ENCODE measurements at places on chromosomes 3 and 15. TPM values are rescaled to one million over a fixed set of nuclear protein-coding genes. Genes with fewer than 3 reads are reported as not detected.

The PRICKLE2 gene
- 0.15 TPM for total RNA-seq

The OXSR1 gene
- total RNA-seq, result 62.3 TPM

The MORC1 gene
- total RNA-seq, result 0.12 TPM

The TRPM1 gene
- total RNA-seq, result not detected

The TM6SF1 gene
- total RNA-seq, result 0.42 TPM

The ZPLD1 gene
- total RNA-seq, result not detected

The ALPK3 gene
- total RNA-seq, result 0.22 TPM

The PROS1 gene
- 0.81 TPM for total RNA-seq

The TRMT10C gene
- 29.4 TPM for total RNA-seq

The MFGE8 gene
- total RNA-seq, result 149 TPM

The CPA3 gene
- 1.1 TPM for total RNA-seq

The SLC28A1 gene
- total RNA-seq, result not detected

The GOLGA8R gene
- 0.69 TPM for total RNA-seq

The TAGLN3 gene
- total RNA-seq, result not detected

The A4GNT gene
- total RNA-seq, result not detected

The BMF gene
- 8.2 TPM for total RNA-seq

The KLHL40 gene
- total RNA-seq, result not detected

The LRTM1 gene
- not detected for total RNA-seq

The ST8SIA2 gene
- total RNA-seq, result not detected

The POPDC2 gene
- 5.5 TPM for total RNA-seq

The GRIP2 gene
- not detected for total RNA-seq

The SLC12A1 gene
- not detected for total RNA-seq

The ALDH1A3 gene
- total RNA-seq, result not detected

The GLDN gene
- total RNA-seq, result not detected

The GCSAM gene
- total RNA-seq, result 11.8 TPM

The GADL1 gene
- total RNA-seq, result not detected

The TIGIT gene
- total RNA-seq, result 72.8 TPM

The C3orf85 gene
- total RNA-seq, result not detected

The SEMA6D gene
- not detected for total RNA-seq

The ITIH1 gene
- total RNA-seq, result not detected

The NOP10 gene
- 54.1 TPM for total RNA-seq

The ST3GAL6 gene
- total RNA-seq, result 0.89 TPM

The TCTA gene
- 27.6 TPM for total RNA-seq

The CX3CR1 gene
- total RNA-seq, result 1.0 TPM

The CYP19A1 gene
- 0.52 TPM for total RNA-seq
